ENCODE measurements at places on chromosomes 2 and 18.

DNA sequence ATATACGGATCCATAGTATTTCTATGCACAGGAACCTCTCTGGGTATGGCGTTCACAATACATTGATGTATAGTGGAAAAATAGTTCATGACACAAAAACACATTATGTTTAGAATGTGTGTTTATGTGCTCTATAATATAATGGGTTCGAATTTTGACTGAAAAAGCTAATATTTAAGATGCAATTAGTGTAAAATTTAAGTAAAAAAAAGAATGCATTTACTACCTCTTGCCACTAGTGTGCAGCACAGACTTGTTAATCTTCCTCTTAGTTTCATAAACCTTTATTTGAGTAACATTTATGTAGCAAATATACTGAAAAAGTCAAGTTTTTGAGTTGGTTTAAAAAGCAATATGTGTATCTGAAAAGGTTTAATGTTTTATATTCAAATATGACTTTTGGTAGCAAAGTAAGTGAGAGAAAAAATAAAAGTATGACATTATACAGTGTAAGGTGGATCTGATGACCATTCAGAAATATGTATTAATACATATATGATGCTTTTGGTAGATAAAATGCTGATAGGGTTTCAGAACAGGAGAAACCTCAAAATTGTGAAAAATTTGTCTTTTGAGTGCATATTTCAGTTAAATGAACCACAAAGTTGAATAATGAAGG, 49.4 kb downstream of the CCDC102B start:
- DNase-seq, result peak; percentile 13

- DNase-seq, result no peak
These were observed 88.6 kb downstream of the ACVR1C start for GRCh38 chr2:157540102-157540501.

DNA sequence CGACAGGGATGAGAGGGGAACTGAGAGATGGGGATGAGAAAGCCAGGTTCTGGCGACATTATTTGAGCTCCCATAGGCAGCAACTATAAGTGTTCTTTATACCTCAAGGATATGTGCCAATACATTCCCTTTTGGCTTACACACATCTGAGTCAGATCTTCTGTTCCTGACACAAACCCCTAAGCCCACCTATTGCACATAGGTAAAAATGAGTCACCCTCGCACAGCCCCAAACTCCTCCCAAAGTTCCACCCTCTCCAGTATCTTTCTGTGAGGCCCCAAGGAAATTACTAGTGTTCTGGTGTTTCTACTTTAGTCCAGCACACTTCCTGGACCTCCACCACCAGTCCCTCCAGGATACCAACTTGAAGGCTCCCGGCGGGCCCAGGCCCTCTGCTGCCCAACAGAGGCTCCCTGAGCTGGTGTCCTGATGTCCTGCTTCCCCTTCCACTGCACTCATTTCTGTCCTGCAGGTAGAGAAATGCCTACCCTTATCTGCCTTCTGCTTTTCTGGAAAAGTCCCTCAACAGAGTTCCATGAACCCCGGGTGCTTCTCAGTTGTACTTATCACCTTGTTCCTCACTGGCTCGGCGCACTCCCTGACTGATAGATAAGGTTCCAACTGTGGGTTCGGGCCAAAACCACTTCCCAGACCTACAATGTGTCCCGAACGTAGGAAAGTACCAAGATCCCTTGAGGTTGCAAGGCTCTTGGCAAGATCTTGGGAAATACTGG, 125.5 kb downstream of the EN1 start:
- DNase-seq, result no peak

- DNase-seq, result no peak
These were observed 522.0 kb downstream of the PLCL1 start for GRCh38 chr2:198326431-198326830.

- DNase-seq, result no peak
These were observed 1.1 kb upstream of the TET3 start for GRCh38 chr2:73983322-73984202.

DNA sequence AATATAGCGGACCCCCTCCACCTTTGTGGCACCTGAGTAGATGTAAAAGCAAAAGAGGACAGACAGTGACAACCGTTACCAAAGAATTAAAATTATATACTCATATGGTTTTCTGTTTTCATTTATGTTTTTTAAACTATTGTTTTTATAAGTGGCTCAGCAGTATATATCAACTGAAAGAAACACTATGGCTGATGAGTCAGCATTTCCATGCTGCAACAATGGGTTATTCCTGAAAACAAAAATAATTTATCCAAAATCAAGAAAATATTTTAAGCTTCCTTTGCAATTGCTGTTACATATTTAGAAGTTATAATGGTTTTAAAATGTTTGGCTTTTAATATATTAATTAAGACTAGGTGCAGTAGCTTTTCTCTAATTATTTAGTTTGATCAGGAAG, 17.7 kb downstream of the MRPS9 start:
- DNase-seq, result no peak

- DNase-seq, result no peak
These were observed 14.2 kb downstream of the CDK15 start for GRCh38 chr2:201820383-201821007.

DNA sequence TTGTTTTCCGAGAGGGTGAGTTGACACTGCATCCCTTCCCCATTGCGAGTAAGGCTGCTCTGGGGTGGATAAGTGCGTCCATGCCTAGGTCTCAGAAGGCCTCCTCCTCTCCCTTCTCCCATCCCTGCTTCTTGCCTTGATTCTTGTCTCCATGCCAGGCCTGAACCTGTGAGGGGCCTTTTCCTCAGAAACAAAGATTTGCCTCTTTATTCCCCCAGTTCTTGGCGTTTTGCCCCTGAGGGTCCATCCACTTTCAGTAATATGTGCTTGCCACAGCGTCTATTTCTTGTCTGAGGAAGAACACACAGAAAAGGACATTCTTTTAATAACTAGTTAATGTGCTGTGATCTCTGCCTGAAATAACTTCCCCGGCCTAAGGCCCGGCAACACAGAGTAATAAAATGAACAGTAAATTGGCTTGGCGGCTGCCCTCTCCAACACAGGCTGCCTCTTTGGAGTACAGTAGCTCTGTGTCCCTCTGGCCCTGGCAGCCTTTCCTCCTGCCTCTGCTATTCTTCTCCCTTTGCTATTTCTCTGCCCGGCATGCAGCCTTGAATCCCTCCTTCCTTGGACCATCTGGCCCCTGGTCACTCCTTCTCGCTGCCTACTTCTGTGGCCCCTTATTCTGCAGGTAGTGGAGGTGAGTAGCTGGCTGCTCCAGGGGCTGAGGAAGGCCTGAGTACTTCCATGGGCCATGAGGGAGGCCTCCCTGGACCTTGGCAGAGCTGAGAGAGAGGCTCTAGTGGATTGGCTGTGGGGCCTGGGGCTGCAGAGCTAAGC, 4.4 kb downstream of the EHD3 start:
- no peak for DNase-seq

GRCh38 chr18:49677762-49678413, 116.0 kb downstream of the LIPG start:
- no peak for DNase-seq

DNA sequence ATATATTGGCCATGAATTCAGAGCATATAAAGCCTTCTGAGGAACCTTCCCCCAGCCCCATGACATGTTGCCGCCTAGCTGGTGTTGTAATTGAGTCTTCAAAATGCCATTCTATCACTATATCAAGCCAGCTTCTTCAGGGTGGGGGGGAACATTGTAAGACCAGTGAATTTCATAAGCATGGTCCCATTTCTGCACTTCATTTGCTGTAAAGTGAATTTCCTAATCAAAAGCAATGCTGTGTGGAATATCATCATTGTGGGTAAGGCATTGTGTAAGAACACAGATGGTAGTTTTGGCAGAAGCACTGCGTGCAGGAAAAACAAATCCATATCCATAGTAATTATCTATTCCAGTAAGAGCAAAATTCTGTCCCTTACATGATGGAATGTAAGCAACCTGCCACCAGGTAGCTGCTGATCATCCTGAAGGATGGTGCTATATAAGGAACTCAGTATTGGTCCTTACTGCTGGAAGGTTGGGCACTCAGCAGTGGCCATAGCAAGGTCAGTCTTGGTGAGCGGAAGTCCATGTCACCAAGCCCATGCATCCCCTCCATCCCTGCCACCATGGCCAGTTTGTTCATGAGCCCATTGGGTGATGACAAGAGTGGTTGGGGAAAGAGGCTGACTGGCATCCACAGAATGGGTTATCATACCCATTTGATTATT, 159.4 kb downstream of the COPS8 start:
- no peak for DNase-seq

DNA sequence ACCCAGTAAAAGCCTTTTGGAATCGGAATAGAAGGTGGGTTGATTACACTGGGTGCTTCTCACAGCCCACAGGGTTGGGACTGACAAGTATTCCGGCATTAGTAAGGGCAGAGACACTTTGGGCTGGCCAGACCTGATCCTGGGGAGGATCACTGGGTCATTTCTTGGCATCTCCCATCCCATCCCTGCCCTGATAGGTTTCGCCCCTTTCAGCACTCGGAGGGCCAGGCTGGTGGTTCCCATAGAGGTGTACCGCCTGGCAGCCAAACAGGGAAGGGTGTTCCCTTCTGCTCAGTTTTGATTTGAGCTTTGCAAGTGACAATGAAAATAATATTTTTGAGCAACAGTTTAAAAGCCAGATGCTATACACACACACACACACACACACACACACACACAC, 37.3 kb downstream of the CYP1B1 start:
- no peak for DNase-seq

- no peak for DNase-seq
These were observed 88.8 kb downstream of the CHN1 start for GRCh38 chr2:174916270-174916930.

DNA sequence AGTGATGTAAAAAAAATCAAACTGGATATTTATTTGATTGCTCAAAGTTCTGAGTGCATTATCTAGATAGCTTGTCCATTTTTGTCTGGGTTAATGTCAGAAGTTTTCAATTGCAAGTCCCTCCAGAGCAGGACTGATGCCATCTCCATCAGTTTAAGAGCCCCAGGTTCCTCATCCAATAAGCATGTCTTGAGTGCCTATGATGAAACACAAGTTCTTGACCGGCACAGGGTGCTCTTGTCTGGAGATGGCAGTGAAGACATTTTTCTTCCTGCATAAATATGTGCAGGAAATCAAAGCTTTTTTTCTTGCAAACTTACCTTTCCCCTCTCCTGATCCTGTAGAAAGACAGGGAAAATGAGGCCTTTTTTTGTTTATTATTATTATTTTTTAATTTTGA, 31.9 kb downstream of the CAVIN2 start:
- DNase-seq, result no peak

All from NCI-H1930 (cell line).